ENCODE measurements at places on chromosomes 11 and 22.

DNA sequence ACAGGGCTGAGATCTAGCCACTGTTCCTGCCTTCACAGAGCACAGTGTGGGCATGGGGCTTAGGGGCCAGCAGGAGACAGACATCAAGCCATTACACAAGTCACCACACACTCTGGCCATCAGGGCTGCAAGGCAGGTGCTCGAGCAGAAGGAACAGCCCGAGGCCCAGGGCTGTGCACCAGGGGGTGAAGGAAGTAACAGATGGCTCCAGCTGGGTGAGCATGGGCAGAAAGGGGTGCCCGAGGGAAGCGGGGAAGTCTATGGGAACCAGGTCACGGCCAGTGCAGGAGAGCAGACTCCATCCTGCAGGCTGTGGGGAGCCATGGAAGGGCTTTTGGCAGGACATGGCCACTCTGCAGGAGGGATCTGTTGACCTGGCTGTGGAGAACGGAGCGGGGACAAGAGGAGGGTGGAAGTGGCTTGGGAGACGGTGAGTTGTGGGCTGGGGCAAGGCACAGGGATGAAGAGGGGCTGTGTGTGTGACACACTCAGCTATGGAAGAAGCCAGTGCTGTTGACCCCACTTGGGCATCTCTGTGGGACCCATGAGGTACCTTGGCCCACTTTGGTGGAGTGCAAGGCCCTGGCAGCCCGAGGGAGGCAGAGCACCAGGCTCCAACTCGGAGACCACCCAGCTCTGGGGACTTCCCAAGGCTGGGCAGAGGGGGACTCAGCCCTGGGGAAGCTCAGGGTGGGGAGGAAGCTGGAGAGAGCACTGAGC, 3.6 kb downstream of the C11orf68 start:
- DNase-seq: no peak

- no peak for DNase-seq
Observed at GRCh38 chr11:119529063-119529845, 106.3 kb upstream of the THY1 start.

DNA sequence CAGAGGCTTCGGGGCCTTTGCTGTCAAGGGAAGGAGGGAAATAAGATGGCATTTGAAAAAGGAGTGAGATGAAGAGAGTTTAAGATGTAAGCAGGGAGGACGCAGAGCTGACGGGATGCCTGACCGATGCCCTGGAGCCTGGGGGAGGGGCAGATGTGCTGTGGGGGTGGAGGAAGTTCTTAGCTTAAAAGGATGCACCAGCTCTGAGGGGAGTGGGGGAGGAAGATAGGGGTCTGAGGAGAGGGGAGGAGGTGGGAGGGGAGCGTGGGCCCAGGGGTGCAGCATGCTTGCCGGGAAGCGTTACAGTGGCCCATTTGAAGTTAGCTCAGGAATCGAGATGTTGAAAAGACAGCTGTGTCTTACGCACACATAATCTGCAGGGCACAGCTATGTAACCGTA, 56.3 kb downstream of the RPS6KA4 start:
- no peak for DNase-seq

DNA sequence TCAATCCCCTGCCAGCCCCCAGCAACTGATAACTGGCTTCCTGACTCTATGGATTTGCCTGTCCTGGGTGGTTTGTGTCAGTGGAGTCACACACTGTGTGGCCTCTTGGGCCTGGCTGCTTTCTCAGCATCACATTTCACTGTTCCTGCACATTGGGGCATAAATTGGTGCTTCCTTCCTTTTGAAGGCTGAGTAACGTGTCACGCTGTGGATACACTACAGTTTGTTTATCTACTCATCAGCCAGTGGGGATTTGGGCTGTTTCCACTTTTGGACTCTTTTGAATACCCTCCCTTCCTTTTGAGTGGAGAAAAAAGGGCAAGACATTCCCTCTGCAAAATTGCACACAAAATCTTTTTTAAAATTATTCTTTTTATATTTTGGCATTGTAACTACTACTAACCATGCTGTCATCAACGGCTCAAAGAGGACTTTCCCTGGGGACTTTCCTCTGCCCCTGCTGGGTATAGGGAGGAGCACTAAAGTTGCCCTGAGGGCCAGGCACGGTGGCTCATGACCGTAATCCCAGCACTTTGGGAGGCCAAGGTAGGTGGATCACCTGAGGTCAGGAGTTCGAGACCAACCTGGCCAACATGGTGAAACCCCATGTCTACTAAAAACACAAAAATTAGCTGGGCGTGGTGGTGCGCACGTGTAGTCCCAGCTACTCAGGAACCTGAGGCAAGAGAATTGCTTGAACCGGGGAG, 7.8 kb upstream of the CELSR1 start:
- DNase-seq: no peak

- DNase-seq: no peak
Observed at GRCh38 chr22:39185601-39186012, 33.1 kb upstream of the CBX7 start.

GRCh38 chr11:13698132-13698531, 29.7 kb downstream of the FAR1 start:
- DNase-seq: no peak

GRCh38 chr11:127679816-127680545, 679.4 kb upstream of the KIRREL3 start:
- no peak for DNase-seq

DNA sequence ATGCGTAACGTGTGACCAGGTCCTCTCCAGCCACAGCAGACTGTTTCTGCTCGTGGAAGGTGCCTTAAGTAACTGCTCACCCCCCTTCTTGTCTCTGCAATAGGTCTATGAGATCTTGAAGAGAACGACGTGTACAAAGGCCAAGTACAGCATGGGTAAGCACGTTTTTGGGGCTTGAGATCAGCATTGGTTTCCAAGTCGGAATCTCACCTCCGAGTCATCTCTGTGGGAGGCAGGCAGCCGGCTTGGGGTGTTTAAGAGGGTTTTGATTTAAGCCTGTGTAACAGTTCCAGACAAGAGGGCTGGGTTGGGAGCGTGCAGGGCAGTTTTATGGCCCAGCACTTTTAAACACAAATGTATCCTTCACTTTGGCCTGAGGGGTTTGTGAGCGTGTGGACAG, 30.1 kb downstream of the ANO1 start:
- no peak for DNase-seq

DNA sequence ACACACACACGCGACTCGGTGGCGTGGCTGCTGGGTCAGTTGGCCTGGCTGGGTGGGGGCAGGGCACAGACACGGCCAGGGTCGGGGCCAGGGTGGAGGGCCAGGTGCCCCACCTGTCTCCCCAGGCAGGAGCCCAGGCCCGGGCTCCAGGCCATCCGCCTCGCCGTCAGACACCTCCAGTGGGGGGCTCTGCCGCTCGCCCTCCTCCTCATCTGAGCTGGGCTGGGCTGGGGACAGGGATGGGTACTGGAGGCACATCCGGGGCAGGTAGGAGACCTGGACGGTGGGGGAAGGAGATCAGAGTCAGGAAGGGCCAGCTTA, 6.2 kb upstream of the MYBPC3 start:
- no peak for DNase-seq

- DNase-seq: no peak
Observed at GRCh38 chr11:75812542-75813040, 2.4 kb upstream of the UVRAG start.

GRCh38 chr22:23287136-23288095, 107.1 kb downstream of the BCR start:
- no peak for DNase-seq

DNA sequence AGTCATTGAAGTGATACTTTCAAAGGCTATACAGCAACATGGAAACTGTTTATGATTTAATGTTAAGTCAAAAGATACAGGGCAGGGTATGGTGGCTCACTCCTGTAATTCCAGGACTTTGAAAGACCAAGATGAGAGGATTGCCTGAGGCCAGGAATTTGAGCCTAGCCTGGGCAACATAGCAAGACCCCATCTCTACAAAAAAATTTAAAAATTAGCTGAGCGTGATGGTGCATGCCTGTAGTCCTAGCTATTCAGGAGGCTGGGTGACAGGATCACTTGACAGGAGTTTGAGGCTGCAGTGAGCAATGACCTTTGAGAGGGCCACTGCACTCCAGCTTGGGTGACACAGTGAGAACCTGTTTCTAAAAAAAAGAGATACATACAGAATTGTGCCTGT, 39.3 kb upstream of the ZBED5 start:
- DNase-seq: no peak

- no peak for DNase-seq
Observed at GRCh38 chr11:126360049-126360446, 4.6 kb downstream of the ST3GAL4 start.

GRCh38 chr11:336659-337198, 16.1 kb upstream of the IFITM3 start:
- DNase-seq: no peak

DNA sequence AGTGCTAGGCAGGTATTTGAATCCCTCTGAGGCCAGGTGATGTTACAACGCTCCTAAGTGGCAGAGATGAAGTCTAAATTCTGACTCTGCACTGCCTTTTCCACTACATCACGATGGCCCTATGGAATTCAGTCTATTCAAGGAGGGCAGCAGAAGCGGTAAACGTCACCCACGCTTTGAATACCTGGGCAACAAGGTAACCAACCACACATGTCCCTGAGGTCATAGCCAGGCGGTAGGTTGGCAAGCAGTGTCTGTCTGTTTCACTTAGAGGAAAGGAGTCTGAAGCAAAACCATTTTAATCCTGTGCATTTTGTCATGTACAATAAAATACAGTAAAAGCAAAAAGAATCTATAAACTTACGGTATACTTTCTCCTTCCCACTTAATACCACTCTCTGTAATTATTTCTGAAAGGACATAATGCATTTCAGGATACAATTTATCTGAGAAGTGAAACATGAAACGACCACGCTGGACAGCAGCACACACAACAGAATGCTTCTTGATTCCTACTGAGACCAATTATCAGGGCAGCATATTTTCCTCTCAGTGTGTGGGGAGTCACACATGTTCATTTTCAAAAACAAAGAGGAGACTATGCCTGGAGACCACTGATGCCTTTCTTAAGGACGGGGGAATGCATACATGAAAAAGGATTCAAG, 51.3 kb downstream of the PRDM10 start:
- DNase-seq: peak; percentile 39

GRCh38 chr22:36324414-36324813, 63.4 kb downstream of the MYH9 start:
- no peak for DNase-seq

DNA sequence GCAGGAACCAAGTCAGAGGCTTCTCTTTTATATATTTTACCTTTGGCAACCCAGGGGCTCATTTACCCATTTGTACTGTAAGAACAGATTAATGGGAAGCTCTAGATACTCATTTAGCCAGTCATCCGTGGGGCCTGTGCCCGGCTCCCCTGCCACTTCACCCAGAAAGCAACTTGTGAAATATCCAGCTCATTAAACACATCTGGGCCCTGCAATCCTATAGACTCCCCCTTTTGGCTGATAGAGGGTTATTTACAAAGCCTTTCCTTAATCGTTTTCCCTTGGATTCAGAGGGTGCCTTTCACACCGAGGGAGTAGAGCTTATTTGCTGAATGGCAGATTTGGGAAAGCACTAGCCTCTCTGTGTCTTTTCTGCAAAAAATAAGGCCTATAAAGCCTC, 118.7 kb upstream of the SORL1-AS1 start:
- no peak for DNase-seq

GRCh38 chr11:44887636-44888035, 63.0 kb downstream of the TP53I11 start:
- no peak for DNase-seq

DNA sequence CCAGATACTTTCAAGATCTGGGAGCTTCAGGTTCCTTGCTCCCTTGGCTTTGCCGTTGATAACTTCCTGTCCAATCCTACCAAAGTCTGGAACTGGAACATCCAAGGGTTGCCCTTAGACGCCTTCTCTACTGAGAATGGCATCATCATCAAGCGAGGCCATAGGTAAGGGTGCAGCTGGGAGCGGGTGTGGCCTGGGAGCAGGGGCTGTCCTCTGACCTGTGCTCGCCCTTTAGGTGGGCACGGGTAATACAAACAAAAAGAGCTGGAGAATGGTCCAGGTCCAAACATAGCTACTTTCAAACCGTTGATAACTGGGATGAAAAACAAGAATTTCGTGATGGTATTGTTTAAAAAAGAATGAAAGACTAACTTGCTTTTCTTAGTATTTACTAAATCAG, 25.0 kb downstream of the CASP12 start:
- no peak for DNase-seq

GRCh38 chr11:108616549-108616948, 23.0 kb upstream of the EXPH5 start:
- DNase-seq: no peak

- DNase-seq: no peak
Observed at GRCh38 chr22:27637604-27638003, 164.0 kb downstream of the MN1 start.

- peak; percentile 96 for DNase-seq
Observed at GRCh38 chr11:72100462-72100861, 2.6 kb downstream of the LAMTOR1 start.

- DNase-seq: no peak
Observed at GRCh38 chr11:75158696-75159150, 7.8 kb downstream of the SLCO2B1 start.

DNA sequence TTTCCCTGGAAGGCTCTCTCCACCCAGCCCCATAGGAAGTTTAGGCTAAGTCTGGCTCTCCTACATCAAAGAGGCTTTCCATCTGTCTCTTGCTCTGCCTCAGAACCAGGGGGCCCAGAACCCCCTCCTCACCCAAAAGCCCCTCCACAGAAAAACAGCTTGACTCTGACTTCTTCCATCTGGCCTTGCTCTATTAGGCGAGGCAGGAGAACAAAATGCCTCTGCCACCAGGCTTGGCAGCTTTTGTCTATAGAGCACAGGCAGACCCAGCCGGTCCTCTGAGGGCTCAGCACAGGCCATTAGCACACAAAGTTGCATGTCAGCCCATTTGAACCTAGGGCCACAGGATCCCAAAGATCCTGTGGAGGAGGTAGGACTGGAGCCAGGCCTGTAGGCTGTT, 75.7 kb upstream of the SUSD2 start:
- no peak for DNase-seq

- DNase-seq: no peak
Observed at GRCh38 chr22:25749420-25750169, 7.6 kb downstream of the MYO18B start.

GRCh38 chr22:39750759-39751158, 142.8 kb downstream of the ENTHD1 start:
- no peak for DNase-seq

DNA sequence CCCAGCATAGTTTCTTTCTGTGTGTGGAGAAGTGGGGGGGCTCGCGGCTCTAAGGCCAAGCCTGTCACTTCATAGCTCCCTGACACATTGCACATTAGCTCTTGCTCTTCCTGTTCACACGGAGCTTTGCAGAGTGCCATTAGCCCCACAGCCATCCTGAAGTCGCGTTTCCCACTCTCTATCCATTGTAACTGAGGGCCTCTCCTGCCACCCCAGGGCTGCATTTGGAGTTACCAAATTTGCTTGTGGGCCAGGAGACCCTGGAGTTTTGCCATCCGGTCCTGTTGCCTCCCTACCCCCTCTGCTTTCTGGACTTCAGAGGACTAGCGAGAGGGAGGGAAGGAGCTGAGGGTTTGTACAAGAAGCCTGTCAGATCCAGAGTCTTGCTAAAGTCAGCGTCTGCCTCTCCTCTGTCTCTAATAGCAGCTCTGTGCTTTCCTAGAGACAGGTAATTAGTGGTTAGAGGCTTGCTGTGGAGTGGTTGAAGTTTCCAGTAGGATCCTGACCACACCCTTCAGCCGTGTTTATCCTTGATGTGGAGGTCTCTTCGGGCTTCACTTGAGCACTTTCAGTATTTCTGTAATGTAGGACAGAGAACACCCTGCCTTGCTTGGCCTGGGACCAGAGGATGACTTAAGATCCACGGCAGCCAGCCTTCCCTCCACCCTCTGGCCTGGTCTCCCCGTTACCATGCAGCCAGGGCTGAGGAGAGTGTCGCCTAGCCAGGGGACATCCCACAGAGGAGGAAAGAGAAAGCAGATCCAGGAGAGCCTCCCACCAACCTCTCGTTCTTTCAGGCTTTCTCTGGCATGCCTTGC, 14.1 kb downstream of the DCPS start:
- peak; percentile 90 for DNase-seq

All from Kasumi-1 (cell line).